ENCODE measurements at places on chromosomes 5 and 9.

DNA sequence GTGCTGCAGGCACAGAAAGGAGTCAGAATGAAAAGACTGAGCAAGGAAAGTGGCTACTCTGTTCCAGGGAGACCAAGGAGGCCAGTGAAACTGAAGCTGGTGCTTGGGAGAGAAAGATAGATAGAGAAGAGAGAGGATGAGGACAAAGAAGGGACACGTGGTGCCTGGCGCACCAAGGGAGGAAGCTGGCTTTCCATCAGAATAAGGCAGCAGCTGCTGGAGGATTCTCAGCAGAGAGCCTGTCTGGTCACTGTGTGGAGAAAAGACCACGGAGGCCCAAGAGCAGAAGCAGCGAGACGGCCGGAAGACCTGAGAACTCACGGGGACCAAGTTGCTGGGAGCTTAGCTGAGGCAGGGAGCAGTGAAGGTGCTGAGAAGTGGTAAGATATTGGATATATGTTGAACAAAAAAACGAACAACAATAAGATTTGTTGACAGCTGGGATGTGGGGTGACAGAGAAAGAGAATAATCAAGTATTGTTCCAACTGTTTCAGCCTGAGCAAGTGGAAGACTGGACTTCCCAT, 116.1 kb downstream of the SEMA5A start:
- no peak for DNase-seq

DNA sequence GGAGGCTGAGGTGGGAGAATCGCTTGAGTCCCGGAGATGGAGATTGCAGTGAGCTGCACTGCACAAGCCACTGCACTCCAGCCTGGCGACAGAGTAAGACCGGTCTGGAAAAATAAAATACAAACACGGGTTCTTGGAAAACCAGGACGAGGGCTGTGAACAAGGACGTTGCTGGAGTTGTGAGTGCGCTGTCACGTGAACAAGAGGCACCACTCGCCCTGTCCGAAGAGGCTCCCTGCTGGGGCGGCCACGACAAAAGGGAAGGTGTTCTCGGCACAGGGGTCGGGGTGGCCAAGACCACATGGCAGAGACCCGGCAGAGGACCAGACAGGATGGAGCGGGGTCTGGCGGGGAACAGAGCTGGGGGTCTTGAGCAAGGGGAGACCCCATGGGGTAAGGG, 30.6 kb upstream of the UBAC1 start:
- DNase-seq: no peak

GRCh38 chr5:55668356-55668755, 43.8 kb downstream of the SLC38A9 start:
- DNase-seq: no peak

- no peak for DNase-seq
Observed at GRCh38 chr5:133389066-133389590, 223.2 kb downstream of the FSTL4 start.

GRCh38 chr9:14907360-14907685, 2.9 kb downstream of the FREM1 start:
- no peak for DNase-seq

GRCh38 chr5:132426525-132427138, 57.1 kb downstream of the SLC22A5 start:
- peak; percentile 69 for DNase-seq

DNA sequence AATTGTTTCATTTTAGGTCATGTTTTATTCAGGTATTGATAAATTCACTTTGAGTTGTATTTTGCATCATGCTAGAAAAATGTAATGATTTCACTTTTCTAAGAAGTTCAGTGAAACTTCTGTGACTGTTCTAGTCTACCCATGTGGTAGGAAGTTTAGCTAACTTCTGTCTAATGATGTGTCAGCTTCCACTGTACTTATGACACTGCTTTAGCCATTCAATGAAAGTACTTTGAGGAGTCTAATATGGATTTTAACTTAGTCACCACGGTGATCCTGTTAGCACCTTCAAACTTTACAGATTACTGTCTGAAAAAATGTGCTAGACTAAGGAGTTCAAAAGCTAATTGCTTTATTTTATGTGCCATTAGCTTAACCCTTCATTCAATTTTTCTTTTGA, 1510.5 kb upstream of the CDH9 start:
- no peak for DNase-seq

- no peak for DNase-seq
Observed at GRCh38 chr9:13865869-13866268, 448.1 kb downstream of the NFIB start.
